ENCODE measurements at places on chromosomes 2 and 18. TPM values are rescaled to one million over a fixed set of nuclear protein-coding genes. Genes with fewer than 3 reads are reported as not detected.

DNA sequence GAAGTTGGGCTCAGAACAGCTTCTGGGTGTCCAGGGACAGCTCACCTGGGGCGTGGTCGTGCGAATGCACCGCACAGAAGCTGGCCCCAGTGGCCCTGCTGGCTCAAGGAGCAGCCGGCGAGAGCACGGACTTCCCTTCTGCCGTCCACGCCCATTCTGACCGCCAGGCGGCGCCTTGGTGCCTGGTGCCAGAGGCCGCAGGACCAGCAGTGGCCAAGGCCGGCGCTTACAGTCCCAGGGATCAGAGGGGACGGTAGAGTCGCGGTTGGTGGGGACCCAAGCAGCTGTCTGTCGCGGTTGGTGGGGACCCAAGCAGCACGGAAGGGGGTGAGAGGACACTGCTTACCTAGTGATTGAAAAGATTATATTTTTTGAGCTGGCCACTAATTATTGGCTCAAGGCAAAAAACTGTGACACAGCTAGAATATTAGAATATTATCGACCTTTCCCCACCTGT, 25.7 kb downstream of the NPPC start:
- H3K27ac ChIP-seq = no peak overlapping the region
- H3K4me1 ChIP-seq = no peaks in the 10 kb centered on the region
- no peaks in the 10 kb centered on the region for H3K36me3 ChIP-seq
- no peak overlapping the region for H3K4me3 ChIP-seq
- no peaks in the 10 kb centered on the region for H3K27me3 ChIP-seq

DNA sequence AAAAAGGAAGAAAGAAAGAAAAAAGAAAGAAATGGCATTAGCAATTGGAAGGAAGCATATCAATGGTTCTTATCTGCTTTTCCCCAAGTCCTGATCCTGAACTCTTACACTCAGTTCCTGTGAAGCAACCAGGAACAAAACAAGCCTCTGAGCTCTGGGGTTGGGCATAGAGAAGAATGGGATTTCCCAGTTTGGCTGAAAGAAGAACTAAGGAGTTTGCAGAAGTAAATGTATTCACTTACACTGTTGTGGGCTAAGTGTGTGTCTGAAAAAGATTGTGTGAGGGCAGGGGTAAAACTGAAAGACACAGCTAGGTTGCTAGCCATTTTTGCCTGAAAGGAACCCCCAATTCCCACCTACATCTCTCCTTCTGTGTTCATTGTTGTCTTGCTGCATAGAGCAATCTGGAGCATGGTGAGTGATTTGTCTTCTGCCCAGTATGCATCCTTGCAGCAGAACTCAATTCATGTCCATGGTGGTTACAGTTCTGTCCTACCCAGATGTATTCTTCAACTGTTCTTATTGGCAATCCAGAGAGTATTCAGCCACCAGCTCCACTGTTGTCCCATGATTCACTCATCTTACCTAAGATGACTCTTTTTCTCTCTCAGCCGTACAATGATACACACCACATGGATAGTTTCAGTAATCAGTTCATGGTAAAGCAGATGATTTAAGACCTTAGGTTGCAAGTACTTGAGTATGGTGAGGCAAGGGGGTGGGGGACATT, 348.7 kb downstream of the ARHGAP15 start:
- no peaks in the 10 kb centered on the region for H3K27me3 ChIP-seq
- H3K27ac ChIP-seq = no peak overlapping the region
- peaks cover 4% of the 10 kb centered on the region for H3K4me1 ChIP-seq

VIT gene
- 0.32 TPM for total RNA-seq

GALR1 gene
- 0.06 TPM for total RNA-seq

GRCh38 chr2:171930385-171930784, 8.1 kb downstream of the HAT1 start:
- DNase-seq = no peak
- no peak overlapping the region for H3K27ac ChIP-seq
- H3K4me3 ChIP-seq = no peak overlapping the region
- H3K27me3 ChIP-seq = no peaks in the 10 kb centered on the region

HRH4 gene
- total RNA-seq = 1.7 TPM

CDKL4 gene
- total RNA-seq = 2.1 TPM

ZBTB14 gene
- total RNA-seq = 13.4 TPM

Measured in upper lobe of right lung (tissue), 1 donor.